ENCODE measurements at places on chromosomes 5 and 9. TPM values are rescaled to one million over a fixed set of nuclear protein-coding genes. Genes with fewer than 3 reads are reported as not detected.

Gene RNF183
- total RNA-seq: not detected

Gene B4GALT7
- 24.2 TPM for total RNA-seq

Gene PCDHGA5
- total RNA-seq: 0.60 TPM

Gene SUSD3
- total RNA-seq: not detected

Gene SLC23A1
- not detected for total RNA-seq

Gene CATSPER3
- total RNA-seq: under 0.01 TPM

Gene PCDHA13
- total RNA-seq: under 0.01 TPM

Gene PCDHB6
- 0.20 TPM for total RNA-seq

Measured in lung microvascular endothelial cell (primary cell).